Calu3 (cell line): ENCODE measurements at places on chromosomes 13 and 19. TPM values are rescaled to one million over a fixed set of nuclear protein-coding genes. Genes with fewer than 3 reads are reported as not detected.

GRCh38 chr13:33322543-33322809 is 36.9 kb upstream of the STARD13 start:
- DNase-seq = no peak

DNA sequence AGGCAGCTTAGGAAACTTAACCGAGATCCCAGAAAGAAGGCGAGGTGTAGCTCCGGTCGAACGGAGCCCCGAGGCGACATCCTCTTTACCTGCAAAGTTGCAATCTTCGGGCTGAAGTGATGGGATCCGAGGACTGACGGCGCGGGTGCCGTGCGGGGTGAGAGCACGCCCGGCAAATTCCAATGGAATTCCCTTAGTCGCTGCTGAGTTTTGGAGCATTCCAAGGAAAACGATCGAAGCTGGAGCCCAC is 141 bp downstream of the TRPC4 start:
- DNase-seq = no peak

SIGLEC8 gene
- not detected in 2 replicates for total RNA-seq

FUT2 gene
- 8.7 and 10.4 TPM in 2 replicates for total RNA-seq

IFI30 gene
- 22.4 and 41.8 TPM in 2 replicates for total RNA-seq
